Skeletal muscle cell (primary cell): ENCODE measurements at places on chromosomes 3 and 15.

- no peak for DNase-seq
These were observed 85.7 kb downstream of the FNDC3B start for GRCh38 chr3:172125053-172125452.

DNA sequence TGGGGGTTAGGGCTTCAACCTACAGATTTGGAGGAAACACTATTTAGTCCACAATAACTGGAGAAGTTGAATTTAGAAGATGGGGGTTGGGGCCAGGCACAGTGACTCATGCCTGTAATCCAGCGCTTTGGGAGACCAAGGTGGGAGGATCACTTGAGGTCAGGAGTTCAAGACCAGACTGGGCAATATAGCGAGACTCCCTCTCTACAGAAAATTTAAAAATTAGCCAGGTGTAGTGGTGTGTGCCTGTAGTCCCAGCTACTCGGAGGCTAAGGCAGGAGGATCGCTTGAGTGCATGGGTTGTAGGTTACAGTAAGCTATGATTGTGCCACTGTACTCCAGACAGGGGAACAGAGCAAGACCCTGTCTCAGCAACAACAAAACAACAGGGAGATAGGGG, 5.0 kb upstream of the DYNLT2B start:
- DNase-seq = no peak

DNA sequence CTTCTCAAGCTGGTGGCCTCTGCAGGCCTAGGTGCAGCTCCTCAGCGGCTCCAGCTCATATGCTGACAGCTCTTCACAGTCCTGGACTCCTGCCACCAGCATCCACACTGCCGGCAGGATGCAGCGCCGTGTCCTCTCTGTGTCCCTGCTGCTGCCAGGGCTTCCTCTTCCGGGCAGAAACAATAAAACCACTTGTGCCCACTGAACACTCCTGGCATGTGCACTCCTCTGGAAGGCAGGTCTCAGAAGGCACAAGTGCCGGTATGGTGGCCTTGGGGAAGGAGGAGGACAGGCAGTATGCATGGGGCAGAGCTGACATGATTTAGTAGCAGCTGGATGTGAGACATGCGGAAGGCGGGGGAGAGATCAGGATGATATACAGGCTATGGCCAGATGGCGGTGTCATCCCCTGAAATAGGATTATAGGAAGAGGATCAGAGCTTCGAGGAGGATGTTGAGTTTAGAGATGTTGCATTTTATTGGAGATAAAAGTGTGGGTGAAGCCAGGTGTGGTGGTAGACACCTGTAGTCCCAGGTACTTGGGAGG, 7.5 kb upstream of the MAN2A2 start:
- no peak for DNase-seq

DNA sequence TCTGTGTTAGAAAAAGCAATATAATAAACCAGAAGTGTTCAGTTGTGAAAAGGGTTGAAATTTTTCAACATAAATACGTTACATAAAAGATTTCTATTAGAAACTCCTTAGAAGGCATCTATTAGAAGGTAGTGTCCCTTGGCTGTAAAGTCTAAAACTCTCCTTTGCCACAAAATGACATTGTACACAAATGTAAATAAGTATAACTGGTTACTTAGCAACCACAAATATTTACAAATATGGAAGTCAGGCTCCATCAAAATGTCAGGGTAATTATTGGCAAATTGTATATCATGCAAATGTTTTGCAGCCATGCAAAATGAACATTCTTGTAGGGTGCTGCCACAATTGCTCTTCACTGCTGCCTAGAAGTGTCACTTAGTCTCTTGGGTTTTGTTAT, 419.1 kb upstream of the CDIN1 start:
- DNase-seq = no peak

GRCh38 chr3:197687570-197687969, 49.1 kb downstream of the RUBCN start:
- DNase-seq = no peak

DNA sequence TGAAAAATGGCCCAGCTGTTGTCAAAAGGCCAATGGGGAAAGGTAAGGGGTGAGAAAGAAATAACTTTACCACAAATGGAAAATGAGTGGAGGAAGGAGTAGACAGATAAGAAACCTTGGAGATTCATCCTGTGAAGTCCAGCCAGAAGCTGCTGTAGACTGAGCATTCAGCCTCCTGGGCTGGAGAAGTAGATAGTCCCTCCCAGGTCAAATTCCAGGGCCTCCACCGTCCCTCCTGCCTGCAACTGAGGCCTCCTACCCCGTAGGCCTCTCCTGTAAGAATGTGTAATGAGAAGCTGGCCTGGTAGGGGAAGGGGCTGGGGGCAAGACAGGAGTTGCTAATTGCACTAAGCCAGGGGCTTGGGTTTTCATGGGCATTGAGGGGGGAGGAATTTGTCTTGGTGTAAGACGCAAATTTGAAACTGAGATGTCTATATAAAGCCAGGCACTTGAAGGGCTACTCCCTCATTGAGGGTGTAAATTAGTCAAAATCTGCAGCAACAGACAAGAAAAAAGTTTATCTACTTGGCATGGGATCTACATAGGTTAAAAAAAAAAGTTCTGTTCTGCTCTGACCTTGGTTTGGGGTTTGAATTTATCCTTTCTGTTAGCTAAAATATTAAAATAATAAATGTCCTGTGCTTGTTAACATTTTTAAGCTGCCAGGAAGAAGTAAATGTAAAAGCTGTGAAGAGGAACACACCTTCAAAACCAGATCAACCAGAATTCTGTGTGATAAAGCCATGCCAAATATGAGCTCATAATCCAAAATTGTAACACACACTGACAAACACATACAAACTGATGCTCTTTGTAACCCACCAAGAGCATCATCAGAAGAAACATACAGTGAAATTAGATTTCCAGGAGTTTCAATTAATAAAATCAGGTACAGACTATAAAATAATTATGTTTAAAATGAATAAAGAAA, 1.7 kb upstream of the RBP2 start:
- DNase-seq = no peak

GRCh38 chr3:109005443-109005842, 51.8 kb upstream of the GUCA1C start:
- DNase-seq = no peak

- DNase-seq = no peak
These were observed 96.4 kb downstream of the NAALADL2 start for GRCh38 chr3:174955513-174956016.

GRCh38 chr15:60822403-60822802, 343.5 kb upstream of the ICE2 start:
- DNase-seq = no peak

- DNase-seq = no peak
These were observed 6.0 kb downstream of the SLC6A1 start for GRCh38 chr3:10998542-10998941.

- no peak for DNase-seq
These were observed at the start of gene HEG1 for GRCh38 chr3:125055913-125056745. Gene HEG1 (minus strand): TSS chr3:125055997. CDS start chr3:125055890, 107 bp downstream.

DNA sequence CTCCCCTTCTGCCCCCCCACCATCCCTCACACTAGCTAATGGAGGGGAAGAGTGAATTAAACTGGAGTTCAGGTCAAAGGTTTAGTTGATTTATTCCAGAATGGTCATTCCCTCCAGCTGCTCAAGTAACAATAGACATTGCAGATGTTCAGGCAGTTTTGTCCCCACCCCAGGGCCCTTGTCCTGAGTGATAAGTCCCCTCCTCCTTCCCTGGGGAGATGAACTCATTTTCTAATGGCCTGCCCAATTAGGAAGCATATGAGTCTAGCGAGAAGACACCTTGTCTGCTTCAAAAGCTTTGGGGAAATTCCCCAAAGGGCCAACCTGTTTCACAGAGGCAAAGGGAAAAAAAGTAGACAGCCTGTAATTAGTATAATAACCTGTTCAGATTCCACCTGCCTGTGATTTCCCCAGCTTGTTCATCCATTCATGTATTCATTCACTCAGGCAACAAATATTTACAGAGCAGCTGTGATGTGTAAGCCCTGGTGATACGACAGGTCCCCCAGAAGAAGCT, 165.3 kb downstream of the SHQ1 start:
- no peak for DNase-seq

DNA sequence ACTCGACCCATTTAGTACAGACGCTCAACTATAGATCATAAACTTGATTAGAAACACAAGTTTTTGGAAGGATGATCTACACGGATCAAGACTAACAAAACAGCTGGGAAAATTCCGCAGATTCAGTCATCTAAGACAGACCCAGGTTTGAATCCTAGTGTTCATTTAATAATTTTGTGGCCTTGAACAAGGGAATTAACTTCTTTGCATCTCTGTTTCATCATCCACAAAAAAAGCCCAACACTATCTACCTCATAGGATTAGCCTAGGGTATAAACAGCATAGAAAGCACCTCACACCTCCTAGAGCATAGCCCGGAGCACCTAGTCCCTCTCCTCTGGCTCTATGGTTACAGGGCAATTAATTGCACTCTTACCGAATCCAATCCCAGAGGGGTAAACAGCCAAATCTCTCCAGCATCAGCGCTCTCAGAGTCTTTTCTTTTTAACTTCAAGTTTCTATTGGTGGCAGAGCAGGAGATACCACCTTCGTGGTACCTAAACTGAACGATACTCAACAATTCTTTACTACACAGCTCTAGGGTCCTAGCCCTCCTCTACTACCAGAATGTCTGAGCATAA, 3.5 kb downstream of the TBL1XR1 start:
- DNase-seq = no peak

DNA sequence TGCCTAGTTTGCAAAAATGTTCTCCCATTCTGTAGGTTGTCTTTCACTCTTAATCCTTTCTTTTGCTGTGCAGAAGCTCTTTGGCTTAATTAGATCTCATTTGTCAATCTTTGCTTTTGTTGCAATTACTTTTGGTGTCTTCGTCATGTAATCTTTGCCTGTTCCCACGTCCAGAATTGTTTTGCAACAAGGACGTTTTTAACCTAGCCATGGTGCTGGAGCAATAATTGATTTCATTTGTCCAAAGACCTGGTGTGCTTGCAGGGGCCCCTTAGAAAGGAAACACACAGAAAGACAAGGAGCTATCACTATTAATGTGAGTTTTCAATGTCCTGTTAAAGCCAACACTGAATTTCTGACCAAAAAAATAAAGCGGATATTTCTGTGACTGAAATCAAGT, 89.1 kb upstream of the GALNT15 start:
- no peak for DNase-seq

DNA sequence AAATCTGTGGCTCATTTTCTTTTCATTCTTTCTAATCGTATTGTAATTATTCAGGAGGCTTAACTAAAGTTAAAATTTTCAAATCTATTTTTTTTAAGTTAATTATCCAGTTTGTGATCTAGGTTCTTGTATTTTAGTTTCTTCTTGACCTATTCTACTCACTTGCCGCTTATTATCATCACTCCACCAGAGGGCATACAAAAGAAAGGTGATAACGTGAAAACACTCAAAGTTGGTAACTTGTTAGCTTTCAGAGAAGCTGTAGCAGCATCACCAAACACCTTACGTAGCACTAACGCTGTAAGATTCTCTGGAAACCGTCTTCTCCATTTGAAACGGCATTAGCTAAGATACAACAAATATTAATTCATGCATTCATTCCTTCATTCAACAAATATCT, 4.8 kb downstream of the GNB4 start:
- no peak for DNase-seq

DNA sequence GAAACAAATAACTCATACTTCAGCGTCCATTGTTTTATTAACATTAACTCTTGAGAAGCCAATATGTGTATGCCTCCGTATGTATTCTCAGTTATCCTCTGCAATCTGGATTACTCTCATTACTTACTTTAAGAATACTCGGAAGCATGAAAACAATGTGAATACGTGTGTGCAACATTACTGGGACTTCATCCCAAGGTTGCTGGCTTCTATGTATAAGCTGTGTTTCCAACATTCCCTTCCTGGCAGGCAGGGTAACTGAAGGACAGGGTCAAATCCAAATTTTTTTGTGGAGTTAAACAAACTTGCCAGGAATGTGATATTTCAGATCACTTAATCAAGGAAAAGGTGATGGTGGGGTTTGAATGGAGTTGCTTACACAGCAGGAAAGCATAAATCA, 34.5 kb upstream of the NR1I2 start:
- no peak for DNase-seq

DNA sequence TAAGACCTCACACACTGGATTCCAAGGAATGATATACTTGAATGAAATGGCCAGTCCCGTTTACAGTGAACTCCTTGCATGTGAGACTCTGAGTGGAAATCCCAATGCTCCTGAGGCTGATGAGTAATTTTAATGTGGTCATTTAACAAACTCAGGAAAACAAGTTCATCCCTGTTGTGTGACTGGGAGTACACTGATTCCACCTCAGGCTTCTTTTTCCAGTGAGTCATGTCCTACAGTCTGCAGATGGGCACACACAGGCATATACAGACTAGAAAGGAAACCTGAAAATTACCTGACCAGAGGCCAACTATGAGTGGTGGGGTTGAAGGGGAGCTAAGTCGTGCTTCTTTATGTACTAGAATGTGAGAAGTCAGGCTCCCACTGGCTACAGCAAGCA, 5.8 kb downstream of the SQOR start:
- DNase-seq = peak; percentile 89

- DNase-seq = peak; percentile 81
These were observed 44.8 kb upstream of the RNU6-1 start for GRCh38 chr15:67884514-67885174.

DNA sequence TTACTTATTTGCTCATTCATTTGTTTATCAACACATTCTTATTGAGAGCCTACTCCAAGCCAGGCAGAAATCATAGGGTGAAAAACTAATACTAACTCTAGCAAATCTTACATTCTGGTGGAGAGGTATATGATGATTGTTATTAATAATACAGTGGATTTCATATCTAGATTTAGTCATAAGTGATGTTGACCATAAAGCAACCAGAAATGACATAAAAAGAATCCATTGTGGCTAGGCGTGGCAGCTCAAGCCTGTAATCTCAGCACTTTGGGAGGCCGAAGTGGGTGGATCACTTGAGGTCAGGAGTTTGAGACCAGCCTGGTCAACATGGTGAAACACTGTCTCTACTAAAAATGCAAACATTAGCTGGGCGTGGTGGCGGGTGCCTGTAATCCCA, 26.2 kb upstream of the IL20RB start:
- DNase-seq = no peak

DNA sequence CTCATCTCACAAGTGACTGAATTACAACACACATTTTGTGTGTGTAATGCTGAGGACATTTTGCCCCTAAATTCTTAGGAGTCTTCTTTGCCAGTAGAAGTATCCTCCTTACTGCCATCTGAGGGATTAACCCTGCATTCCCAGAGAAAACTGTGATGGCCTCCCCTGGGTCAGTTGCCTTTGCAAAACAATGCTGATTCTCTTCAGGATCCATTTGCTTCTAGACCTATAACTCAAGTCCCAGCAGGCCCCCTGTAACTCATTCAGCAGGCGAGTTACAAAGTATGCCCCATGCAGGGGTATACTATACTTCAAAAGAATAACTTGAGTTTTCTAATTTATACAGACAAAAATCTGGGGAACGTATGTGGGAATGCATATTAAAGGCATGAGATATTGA, 6.6 kb upstream of the MCF2L2 start:
- no peak for DNase-seq

- DNase-seq = no peak
These were observed 601.1 kb downstream of the FHIT start for GRCh38 chr3:60650171-60650570.

- no peak for DNase-seq
These were observed 525 bp downstream of the SETD2 start for GRCh38 chr3:47163169-47164006.
